Left renal cortex interstitium (tissue), 4 donors: ENCODE measurements at places on chromosomes 1 and 21. TPM values are rescaled to one million over a fixed set of nuclear protein-coding genes. Genes with fewer than 3 reads are reported as not detected.
A peak's percentile ranks its signal among the peaks of the same experiment; 100 is the strongest.

LCE3D gene
- polyA plus RNA-seq, result not detected

CD1E gene
- not detected for polyA plus RNA-seq

RCSD1 gene
- 14.8 TPM for polyA plus RNA-seq

GRCh38 chr1:20507564-20508410 is at the start of gene MUL1:
MUL1 (minus strand) TSS chr1:20508151; CDS start chr1:20508024, 127 bp downstream.
- DNase-seq, result peak; percentile 89

DNA sequence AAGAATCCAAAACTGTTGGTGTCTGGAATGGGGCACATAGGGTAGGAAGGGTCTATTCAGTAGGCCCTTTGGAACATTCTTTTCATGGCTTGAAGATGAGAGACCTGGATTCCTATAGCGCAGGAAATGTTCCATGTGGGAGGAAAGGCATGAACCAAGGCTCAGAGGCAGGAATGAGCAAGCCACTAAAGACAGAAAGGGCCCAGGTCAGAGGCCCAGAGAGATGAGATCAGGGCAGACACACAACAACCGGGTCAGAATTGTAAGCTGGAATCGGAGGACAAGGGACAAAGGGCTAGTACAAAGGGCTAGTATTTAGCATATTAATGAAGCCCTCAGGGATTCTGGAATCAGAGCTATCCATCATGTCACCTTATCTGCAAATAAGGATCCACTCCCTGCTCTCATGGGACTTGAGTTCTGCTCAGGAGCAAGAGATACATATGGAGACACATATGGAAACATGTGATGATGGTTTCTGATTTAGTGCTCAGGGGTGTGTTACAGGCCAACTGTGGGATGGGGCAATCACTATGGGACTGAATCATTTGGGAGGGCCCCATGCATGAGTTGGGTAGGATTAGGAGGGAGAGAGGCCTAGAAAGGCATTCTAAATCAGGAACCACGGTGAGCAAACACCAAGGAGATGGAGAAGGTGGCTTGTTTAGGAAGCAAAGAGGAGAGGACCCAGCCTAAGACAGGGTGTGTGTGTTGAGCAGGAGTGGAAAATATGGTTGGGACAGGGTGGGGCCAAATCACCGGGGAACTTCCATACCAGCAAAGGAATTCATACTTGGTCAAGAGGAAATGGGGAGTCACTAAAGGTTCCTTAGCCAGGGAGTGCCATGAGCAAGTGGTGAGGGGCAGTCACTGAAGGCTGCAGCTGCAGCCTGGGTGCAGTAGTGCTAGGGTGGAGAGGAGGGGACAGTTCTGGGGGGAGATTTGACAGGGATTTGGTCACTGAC is 8.6 kb downstream of the NECTIN4 start:
- no peak for DNase-seq
